ENCODE measurements at places on chromosomes 12 and 14.

- DNase-seq = no peak
Measured at GRCh38 chr14:22417914-22418313, 171.1 kb downstream of the DAD1 start.

DNA sequence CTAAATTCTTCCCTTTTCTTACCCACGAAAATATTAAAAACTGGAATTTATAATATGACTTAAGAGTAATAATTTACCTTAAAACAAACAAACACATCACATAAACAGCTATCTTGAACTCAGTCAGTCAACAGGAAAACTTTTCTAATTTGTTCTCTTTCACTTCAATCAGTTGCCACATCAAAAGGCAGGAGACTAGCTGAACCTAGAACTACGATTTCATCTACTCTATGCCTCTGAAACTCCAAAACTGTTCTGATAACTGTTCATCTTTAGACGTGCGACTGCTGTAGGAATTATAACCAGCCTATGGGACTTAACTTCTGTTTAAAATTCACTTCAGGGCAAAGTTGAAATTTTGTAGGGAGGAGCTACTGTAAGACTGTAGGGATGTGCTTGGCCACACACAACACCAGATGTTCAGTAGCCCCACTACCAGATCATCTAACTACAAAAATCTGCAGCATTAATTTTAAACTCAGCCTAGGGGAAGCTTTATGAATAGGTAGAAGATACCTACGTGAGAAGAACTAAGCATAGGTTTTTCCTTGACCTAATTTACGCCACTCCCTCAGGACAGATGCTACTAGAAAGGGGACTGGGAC is 7.6 kb upstream of the RAD51AP1 start:
- DNase-seq = no peak

DNA sequence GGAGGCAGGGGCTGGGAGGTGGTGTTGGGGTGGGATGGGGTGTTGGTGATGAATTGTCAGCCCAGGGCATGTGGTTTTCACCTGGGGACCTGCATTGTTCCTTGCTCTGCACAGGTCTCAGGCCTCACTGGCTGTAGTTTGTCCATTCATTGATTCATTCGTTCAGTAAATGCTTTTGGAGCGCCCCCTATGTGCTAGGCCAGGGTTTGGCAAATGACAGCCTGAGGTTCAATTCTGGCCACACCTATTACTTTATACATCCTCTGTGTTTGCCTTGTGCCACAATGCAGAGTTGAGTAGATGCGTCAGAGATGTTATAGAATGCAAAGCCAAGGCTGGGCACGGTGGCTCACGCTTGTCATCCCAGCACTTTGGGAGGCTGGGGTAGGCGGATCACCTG is 4.7 kb downstream of the ADCK1 start:
- DNase-seq = no peak

DNA sequence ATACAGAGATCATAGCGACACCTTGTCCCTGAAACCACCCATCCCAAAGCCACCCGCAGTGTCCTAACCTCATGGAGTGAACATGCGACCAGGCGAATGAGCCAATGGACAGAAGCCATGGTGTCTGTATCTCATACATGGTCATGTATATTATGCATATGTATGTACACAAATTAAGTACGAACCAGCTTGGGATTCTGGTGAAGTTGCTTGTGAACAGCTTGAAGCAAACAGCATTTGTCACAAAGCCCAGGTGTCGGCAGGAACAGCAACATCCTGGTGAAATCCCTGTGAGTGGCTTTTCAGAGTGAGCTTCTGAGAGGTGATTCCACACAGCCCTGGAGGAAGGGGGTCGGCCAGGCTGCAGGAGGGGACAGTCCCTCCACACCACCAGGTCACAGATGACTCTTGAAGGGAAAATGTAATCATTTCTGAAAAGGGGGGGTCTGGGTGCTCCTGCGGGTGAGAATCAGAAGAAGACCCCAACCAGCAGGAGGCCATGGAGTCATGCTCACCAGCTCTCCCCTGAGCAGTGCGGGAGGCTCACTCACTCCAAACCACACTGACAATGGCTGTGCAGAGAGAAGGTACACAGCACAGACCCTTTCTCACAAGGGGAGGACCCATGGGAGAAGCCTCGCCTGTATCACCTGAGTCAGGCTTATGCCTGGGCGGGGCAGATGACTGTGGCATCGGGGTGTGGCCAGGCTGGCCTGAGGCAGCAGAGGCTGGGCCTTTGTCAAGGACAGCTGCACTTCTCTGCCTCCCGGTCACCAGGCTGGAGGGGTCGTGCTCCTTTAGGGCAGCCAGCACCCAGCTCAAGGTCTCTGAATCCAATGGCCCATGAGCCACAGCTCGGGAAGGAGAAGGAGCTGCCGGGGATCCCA is 14.3 kb downstream of the CHGA start:
- DNase-seq = no peak

- no peak for DNase-seq
Measured at GRCh38 chr14:32494609-32495434, 165.7 kb downstream of the AKAP6 start.

GRCh38 chr12:121232977-121233627 is 23.2 kb downstream of the P2RX4 start:
- no peak for DNase-seq

- DNase-seq = no peak
Measured at GRCh38 chr14:24172871-24173281, 996 bp downstream of the REC8 start.

DNA sequence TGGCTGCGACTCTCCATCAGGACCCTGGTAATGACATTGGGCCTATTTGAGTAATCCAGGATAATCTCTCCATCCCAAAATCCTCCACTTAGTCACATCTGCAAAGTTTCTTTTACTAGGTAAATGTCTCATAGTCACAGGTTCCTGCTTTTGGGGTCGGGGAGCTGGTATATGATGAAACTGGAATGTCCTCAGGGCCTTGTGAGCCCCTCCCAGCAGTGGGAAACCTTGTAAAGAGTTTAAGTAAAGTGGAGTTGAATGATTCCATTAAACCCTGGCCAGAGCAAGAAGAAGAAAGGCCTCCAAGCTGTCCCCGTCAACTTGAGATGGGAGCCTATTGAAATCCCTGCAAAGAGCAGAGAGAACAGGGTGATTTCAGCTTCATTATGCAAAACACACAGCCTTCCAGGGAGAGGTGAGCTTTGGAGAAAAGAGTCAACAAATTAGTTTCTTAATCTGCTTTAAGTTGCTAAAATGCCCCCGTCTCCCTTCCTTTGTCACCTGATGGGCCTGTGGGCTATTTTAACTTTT is 12.6 kb downstream of the WSCD2 start:
- DNase-seq = no peak

- DNase-seq = no peak
Measured at GRCh38 chr12:132307976-132308852, 21.2 kb downstream of the GALNT9 start.

DNA sequence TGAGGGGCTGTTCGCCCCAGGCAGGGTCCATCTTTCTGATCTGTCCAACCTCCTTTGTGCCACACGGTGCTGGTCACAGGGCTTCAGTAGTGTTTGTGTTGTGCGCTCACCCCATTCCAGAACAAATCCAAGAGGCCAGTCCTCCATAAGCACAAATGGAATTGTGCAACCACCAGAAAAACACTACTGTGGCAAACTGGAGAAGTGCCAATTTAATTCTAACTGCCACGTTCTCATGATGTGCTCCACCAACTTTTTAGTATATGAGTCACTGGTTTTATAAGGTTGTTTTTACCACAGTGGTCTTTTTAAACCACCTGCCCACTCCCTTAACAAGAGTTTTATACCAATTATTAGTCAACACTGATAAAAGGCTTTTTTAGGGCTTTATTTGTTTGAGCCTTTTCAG is 380.2 kb downstream of the NAV3 start:
- DNase-seq = no peak

GRCh38 chr14:54773171-54774006 is 129.2 kb downstream of the GCH1 start:
- peak; percentile 74 for DNase-seq

- DNase-seq = no peak
Measured at GRCh38 chr14:28298156-28298555, 468.4 kb upstream of the FOXG1 start.

- no peak for DNase-seq
Measured at GRCh38 chr14:23006188-23006534, 3.8 kb downstream of the C14orf93 start.

- peak; percentile 92 for DNase-seq
Measured at GRCh38 chr14:41609704-41610183, 3.1 kb downstream of the LRFN5 start.

DNA sequence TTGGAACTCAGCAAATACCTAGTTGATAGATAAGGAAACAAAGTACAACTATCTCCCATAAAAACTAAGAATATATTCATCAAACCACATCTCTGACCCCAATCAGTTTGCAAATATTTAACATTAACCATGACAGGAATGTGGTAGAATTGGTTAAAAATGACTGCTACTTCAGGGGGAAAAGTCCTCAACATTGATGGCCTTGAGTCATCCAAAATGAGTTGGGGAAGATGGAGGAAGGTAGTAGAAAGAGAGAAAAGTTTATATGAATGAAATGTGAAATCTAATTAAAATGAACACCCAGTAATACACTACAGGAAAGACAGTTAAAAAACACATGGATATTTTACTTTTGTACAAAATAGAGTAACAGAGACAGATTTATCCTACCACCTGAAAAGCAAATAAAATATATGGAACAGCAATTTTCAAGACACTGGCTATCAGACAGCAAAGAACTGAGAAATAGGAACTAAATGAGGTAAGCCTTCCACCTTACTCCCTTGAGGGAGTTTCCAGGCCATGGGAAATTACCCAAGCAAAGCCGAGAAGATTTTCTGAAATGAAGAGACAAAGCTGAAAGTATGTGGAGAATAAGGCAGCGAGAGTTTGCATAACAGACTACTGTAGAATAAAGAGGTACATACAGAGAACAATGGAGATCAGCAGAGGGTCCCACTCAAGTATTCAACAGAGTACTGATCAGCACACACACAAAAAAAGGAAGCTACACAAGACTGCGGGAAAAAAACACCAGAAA is 49.6 kb downstream of the TC2N start:
- DNase-seq = no peak

- no peak for DNase-seq
Measured at GRCh38 chr12:89166121-89166520, 186.2 kb downstream of the DUSP6 start.

GRCh38 chr14:100438678-100439592 is 115.8 kb downstream of the SLC25A47 start:
- no peak for DNase-seq

GRCh38 chr14:100691395-100692056 is 35.2 kb upstream of the DLK1 start:
- DNase-seq = no peak

DNA sequence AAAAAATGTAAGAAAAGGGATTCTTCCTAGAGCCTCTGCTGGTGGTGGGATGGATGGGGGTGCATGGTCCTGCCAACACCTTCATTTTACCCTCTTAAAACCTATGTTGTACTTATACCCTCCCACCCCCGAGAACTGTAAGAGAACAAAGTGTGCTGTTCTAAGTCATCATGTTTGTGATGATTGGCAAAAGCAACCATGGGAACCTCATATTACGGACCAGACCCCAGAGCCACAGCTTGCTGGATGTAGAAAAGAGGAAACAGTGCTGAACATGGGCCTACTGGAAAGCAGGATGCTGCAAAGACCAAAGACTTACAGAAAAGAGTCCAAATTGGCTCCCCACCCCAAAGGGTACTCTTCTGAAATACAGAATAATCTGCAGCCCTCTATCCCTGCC is 311.2 kb downstream of the DUSP6 start:
- no peak for DNase-seq

DNA sequence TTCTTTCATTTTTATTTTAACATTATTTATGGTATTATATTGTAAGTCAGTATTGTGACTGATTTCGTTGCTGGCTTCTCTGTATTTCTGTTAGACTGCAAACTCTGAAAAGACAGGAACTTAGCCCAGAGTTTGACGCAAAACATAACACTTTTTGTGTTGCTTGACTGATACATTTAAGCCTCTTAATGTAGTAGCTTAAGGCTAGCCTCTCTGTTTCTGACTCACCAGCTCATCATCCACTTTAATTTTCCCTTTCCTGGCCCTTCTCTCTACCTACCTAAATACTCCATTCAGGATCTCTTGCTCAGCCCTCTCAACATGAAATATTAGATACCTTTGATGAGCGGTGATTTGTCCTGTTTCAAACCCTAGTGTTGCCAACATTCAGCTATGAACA is 420.6 kb downstream of the LRFN5 start:
- DNase-seq = no peak

DNA sequence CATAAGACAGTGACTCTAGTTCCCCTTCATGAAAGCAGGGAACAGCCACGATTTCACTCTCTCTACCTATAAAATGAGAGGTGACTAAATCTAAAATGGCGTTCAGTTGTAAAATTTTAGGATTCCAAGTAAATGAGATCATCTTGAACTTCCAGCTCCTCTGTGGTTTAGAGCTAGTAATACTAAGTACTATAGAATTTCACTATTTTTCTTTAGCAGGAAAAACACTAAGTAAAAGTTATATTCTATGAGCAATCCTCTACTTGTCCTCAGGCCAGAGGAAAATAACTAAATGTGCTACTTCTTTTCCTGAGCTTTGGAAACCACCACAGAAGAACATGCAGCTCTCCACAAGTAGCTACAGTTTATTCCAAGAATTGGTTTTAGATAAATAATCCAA is 55.6 kb downstream of the NIN start:
- no peak for DNase-seq

- no peak for DNase-seq
Measured at GRCh38 chr14:61636779-61637178, 58.5 kb upstream of the HIF1A start.

GRCh38 chr12:52524898-52525591 is 4.9 kb upstream of the KRT5 start:
- DNase-seq = no peak

DNA sequence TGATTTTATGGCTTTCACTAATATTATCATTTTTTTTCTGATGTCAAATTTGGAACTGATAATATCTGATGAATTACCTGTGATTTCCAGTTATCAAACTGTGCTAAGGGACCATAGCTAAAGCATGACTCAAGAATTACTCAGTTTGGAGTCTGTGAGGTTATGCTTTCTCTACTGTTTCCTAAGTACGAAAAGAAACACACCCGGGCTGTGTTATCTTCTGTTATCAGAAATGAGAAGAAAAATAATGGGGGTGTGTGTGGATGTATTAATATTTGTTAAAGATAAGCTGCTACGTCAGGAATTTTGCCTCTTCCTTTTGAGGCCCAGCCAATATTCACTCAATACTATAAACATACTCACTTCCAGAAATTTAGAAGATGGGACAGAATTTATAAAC is 1401.9 kb upstream of the FLRT2 start:
- no peak for DNase-seq

DNA sequence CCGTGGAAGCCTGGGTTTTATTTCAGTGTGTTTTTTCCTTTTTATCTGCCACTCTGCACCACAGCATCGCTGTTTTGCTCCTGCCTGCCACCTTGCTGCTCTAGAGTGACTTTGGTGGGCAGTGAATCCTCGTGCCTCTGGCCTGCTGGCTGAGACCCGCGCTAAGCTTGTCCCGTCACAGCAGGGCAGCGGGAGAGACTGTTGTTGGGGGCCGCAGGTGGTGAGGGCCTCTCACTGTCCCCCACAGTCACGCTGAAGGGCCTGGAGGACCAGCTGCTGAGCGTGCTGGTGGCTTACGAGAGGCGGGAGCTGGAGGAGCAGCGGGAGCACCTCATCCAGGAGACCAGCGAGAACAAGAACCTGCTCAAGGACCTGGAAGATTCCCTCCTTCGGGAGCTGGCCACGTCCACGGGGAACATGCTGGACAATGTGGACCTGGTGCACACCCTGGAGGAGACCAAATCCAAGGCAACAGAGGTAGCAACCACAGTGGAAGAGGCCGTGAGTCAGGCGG is 55.2 kb downstream of the CCDC92 start:
- no peak for DNase-seq
